ENCODE measurements at places on chromosomes 11 and 22. TPM values are rescaled to one million over a fixed set of nuclear protein-coding genes. Genes with fewer than 3 reads are reported as not detected.

DNA sequence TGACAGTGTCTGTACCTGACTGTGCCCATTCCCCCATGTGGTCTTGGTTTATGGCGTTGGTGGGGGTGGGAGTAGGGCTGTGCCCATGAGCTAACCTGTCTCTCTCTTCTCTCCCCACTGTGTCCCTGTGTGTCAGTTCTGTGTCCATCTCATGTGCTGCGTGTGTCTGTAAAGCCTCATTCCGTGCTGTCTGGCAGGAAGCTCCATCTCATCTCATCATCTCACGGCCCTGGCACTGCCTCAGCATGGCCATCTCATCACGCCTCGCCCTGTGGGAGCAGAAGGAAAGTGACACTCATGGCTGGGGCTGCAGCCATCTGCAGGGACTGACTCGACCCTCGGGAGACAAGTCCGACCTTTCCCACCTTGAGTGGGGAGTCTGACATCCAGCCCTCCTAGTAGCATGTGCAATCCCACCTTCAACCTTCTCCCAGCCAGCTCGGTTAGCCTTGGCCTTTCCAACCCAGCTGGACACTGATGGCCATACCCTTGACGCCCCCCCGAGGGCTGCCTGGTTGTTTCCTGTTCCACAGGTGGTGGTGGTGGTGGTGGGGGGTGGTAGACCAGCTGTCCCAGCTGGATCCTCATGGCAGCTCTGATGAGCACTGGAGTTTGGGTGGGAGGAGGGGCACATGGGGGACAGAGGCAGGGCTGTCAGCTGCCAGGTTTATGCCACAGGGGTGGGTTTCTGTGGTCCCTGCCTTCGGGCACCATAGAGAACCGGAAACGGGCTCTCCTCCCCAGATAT lies 19.0 kb downstream of the MYO18B start:
- DNase-seq = no peak

DNA sequence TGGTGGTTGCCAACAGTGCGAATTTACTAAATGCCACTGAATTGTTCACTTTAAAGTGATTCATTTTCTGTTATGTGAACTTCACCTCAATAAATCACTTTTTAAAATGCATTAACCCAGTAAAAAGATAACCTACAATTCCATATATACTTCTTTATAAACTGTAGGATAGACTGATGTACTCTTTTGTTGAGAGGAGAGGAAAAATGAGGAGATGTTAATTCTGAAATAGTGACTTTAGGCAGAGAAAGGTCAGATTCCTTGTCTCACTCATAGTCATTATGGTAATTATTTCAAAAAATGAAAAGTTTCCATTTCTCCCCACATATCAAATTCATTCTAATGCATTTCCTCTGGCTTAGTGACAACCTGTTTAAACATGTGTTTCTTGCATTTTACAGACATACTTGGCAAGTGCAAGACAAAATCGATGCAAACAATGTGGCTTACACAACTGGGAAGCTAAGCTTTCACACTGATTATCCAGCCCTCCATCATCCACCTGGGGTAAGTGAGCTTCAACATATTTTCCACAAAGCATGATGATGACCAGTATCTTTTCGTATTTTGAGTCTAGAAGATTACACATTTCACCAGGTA lies 74.5 kb downstream of the BBOX1 start:
- no peak for DNase-seq

GRCh38 chr11:33185756-33186155 lies 24.5 kb upstream of the CSTF3 start:
- DNase-seq = no peak

GRCh38 chr11:15471895-15472799 lies 357.4 kb downstream of the INSC start:
- no peak for DNase-seq

- no peak for DNase-seq
These were observed 46.1 kb upstream of the LINC01488 start for GRCh38 chr11:69435161-69435986.

GRCh38 chr22:38201371-38201710 lies 453 bp upstream of the MAFF start:
- no peak for DNase-seq

DNA sequence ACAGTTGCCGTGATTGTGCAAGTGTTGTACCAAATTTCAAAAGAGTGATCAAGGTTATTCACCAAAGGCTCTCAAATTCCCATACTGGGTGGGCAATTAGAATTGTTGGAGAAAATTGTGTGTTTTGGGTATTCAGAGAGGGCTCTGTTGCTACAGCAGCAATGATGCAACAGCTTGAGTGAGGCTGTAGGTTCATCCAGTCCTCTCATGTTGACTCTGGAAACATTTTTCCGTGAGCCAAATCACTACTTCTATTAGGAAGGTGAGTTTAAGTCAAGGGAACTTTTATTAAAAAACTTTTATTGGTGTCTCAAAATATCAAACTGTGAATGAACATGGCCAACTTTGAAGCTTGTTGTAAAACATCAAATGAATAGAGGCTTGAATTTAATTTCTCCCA lies 116.5 kb downstream of the CD44 start:
- no peak for DNase-seq

GRCh38 chr11:110514967-110515366 lies 85.2 kb downstream of the FDX1 start:
- DNase-seq = no peak

- DNase-seq = no peak
These were observed 3.4 kb upstream of the IGLL5 start for GRCh38 chr22:22884010-22884887.

- DNase-seq = no peak
These were observed 242.3 kb upstream of the RAG2 start for GRCh38 chr11:36840378-36840777.

GRCh38 chr11:34620202-34620601 lies 691 bp upstream of the EHF start:
- DNase-seq = no peak

WBP2NL gene
- total RNA-seq = 0.37 TPM

DNA sequence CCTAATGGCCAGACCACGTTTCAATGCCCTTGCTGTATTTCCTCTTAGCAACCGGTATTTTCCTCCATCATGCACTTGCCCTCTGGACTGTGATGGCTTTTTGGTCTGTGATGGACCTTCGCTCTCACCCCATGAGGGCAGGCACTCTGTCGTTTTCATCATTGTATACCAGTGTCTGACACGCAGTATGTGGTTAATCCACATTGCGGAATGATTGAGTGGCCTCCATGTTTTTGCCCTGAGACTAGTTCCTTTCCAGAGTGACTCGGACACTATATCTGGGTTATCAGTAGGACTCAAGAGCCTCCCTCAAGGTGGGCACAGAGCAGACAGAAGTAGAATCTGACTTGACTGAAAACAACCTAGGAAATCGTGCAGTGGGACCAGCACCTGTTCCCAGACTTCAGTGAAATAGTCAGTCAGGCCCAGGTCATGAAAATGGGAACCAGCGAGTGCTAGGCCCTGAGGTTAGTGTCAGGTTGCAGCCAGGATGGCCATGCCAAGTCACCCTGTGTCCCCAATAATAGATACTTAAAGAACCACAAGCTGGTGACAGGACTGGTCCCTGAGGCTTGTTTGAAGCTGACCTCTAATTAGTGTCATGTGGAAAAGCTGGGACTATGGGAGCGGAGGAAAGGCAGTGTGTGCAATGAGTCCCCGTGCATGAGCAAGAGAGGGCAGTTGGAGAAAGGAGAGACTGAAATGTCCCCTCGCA lies 464.7 kb downstream of the INSC start:
- no peak for DNase-seq

MAPK8IP2 gene
- 0.16 TPM for total RNA-seq

GRCh38 chr11:7538031-7538430 lies 24.2 kb downstream of the PPFIBP2 start:
- peak; percentile 63 for DNase-seq

DNA sequence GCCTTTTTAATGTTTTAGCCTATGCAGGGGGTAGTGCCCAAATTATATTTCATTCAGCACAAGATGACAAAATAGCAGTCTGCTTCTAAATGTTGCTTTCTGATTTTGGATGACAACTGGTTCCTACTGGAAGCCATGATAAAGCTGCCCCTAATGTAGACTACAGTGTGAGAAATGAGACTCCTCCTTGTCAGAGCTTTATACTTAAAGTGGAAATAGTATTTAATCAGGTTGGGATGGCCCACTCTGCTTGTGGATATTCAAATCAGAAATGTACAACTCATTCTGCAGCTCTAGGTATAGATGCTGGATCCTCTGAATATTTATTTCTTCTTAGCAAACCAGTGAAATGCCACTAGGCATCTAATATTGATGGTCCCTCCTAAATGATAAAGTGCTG lies 171.3 kb downstream of the SOX6 start:
- DNase-seq = no peak

DNA sequence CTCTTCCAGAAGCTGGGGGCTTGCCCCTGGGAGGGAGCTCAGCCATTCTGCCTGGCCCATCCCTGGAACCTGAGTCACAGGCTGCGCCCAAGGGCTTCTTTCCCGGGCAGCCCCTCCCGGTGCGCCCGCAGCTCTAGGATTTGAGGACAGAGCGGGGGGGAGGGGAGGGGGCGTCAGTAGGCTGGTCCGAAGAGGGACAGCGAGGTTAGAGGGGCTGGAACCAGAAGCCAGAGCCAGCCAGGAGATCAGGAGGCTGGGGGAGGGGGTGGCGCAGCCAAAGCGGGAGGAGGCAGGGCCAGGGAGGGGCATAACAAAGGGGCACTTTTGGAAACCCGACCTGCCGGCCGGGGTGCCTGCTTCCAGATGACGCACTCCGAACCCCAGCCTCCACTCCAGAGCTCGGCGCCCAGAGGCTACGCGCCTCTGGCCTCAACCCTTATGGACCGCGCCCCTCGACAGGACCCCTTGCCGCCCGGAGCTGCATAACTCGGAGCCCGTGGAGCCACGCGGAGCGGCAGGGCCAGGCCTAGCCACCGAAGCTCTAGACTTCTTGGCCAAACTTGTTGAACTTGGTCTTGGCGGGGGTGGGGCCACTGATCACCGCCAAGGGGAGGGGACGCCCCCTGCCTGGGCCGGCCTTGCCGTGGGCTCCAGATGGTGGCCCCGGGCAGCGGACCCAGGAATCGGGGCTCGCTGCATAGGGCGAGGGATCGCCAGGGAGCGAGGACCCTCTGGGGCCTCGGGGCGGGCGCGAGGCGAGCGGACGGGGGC lies 744 bp downstream of the PACSIN3 start:
- peak; percentile 76 for DNase-seq

- no peak for DNase-seq
These were observed 859.3 kb downstream of the BRD1 start for GRCh38 chr22:48968201-48968959.

DNA sequence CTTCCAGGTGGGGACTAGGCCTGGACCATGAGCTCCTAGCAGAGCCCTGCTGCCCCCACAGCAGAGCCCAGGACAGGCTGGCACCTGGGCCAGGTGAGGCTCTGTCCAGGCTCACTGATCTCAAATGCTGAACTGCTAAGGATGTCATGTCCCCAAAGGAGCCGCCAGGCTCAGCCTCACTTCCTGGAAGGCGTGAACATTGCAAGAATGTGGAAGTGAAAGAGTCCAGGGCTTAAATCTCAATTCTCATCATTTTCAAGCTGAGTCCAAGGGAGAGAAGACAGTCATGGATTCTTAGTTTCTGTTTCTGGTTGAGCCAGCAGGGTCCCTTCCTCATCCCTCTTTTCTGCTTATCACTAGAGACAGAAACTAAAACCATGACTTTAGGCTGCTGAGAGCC lies 5.0 kb downstream of the ASCL2 start:
- DNase-seq = no peak

- no peak for DNase-seq
These were observed 91.6 kb downstream of the DBX1 start for GRCh38 chr11:20068691-20069090.

- DNase-seq = no peak
These were observed 11.2 kb downstream of the SNRPD3 start for GRCh38 chr22:24566899-24567511.

DNA sequence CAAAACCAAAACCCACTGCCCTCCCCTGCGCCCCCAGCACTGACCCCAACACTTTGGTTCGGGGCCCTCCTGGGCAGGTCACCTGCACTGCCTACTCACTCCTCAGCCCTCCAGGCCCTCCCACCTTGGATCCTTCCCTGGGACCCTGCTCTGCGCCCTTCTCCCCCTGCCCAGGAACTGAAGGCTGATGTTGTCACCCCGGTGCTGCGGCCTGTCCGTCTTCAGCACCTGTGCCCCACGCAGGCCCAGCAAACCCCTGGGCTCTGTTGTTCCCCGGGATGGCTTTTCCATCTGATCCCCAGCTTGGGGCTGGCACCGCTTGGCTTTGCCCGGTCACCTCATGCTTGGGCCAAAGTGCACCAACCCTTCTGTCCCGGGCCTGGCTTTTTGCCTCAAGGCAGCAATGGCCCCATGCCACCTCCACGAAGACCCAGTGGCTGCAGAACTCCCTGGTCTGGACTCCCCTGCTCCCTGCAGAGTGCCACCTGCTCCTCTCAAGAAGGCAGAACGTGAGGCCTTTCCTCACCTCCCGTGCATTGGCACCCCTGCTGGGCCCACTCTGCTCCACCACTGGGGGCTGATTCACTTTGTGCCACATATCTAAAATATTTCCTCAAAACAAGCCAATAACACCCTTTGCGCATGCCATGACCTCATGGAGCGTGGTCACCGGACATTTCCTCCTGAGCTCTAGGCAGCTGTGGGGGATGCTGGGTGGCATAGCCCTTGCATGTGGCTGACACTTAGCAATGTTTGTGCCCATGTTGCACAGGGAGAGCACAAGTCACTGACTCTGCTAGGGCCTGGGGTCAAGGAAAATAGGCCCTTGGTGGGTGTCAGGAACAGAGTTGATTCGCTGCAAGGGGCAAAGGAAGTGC lies 8.8 kb downstream of the PPM1F start:
- DNase-seq = no peak

GRCh38 chr22:19430890-19431541 lies 517 bp downstream of the HIRA start:
- peak; percentile 71 for DNase-seq

ZP1 gene
- not detected for total RNA-seq

- no peak for DNase-seq
These were observed 4.4 kb downstream of the KCNJ5 start for GRCh38 chr11:128895526-128895925.

SMPD1 gene
- 37.6 TPM for total RNA-seq

- no peak for DNase-seq
These were observed 29.3 kb downstream of the CLPB start for GRCh38 chr11:72405009-72405408.

GRCh38 chr11:115168229-115168671 lies 336.0 kb downstream of the CADM1 start:
- DNase-seq = peak; percentile 71

- DNase-seq = no peak
These were observed 29.4 kb upstream of the PACSIN2 start for GRCh38 chr22:43044290-43044712.

DNA sequence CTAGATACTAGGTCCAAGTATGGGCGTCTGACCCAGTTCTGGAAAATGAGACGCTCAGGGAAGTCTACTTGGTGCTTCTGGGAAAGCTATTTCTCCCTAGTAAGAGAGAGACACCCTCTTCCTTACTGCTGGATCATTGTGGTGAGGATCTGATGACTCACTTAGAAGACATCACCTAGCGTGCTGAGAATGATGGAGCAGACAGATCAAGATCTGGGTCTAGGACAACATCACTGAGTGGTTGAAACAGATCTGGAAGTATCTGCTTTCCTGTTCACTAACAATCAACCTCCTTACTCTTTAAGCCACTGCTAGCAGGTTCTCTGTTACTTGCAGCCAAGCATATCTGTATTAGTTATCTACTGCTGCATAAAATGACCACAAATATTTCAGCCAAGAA lies 38.3 kb upstream of the HMGXB4 start:
- no peak for DNase-seq

Data from psoas muscle (tissue), 8 donors.